ENCODE measurements at places on chromosomes 7 and 10.

GRCh38 chr7:35003679-35004303, 33.5 kb downstream of the DPY19L1 start:
- DNase-seq: no peak

DNA sequence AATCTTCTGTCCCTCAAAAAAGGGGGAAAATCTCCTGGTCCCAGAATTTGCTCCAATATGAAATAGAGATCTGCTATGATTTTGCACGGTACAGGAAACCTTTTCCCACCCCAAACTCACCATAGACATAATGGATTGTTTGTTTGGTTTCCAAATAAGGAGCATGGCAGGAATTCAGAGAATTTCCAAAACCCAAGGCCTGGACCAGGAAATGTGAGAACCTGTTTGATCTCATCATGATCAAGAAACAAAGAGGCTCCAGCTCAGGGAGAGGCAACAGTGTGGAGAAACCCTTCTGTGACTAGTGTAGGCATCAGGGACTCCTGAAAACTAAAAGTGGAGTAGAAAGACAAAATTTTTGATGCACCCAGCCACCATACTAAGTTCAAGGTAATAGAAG, 1548.1 kb upstream of the LRRTM3 start:
- DNase-seq: no peak

- no peak for DNase-seq
Observed at GRCh38 chr7:121017586-121017985, 29.1 kb downstream of the CPED1 start.

DNA sequence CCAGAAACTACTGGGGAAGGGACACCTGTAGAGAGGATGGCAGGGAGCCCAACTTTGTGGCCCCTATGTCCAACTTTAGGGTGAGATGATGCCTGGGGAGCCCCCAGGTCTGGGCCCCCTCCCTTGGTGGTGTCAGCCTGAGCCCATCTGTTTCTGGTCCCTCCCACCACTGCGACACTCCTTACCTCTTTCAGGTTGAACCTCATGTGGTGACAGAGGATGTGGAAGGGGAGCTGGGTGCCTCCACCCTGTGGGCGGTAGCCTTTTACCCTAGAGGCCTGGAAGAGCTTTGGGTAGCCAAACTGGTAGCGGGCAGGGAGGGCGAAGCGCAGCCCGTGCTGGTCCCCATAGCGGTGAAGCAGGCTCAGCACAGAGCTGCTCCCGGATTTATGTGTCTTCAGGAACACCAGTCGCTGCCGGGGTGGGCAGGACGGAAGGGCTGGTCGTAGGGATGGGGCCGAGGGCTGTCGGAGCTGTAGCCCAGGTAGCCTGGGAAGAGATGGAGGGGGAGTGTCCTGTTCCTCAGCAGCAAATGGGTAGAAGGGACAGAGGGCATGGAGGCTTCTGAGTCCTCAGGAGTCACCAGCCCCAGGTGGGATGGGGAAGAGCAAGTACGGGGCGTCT, 2.0 kb downstream of the GAL3ST4 start:
- DNase-seq: peak; percentile 64

DNA sequence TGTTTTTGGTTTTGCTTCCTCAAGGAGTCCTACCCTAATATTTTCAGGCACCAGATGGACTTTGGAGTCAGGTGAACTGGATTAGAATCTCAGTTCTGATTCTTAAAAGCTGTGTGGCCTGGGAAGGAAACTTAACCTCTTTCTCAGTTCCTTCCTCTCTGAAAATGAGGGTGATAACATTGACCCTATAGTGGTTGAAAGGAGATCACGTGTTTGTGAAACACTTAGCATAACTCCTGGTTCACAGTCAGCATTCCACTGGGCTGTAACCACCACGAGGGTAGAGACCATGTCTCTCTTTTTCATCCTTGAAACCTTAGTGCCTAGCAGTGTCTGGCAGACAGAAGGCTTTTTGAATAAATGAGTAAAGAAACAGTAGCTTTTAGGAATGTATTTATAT, 16.7 kb downstream of the LSMEM1 start:
- no peak for DNase-seq

DNA sequence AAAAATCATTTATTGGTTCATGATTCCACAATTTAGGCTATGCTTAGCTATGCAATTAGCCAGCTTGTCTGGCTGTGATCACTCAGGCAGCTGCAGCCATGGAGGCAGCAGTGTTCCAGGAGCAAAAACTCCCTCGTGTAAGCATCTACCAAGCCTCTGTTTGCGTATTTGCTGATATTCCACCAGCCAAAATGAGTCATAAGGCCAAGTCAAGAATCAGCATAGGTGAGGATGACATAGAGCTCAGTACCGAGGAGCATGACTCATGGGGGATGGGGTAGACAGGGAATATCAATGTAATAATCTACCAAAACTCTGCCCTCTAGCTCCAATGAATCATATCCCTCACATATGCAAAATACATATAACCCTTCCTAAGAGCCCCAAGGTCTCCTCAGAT, 63.3 kb downstream of the IMMP2L start:
- no peak for DNase-seq

GRCh38 chr7:103797647-103798307, 191.7 kb downstream of the RELN start:
- no peak for DNase-seq

GRCh38 chr7:145812218-145812617, 304.4 kb upstream of the CNTNAP2 start:
- DNase-seq: no peak

DNA sequence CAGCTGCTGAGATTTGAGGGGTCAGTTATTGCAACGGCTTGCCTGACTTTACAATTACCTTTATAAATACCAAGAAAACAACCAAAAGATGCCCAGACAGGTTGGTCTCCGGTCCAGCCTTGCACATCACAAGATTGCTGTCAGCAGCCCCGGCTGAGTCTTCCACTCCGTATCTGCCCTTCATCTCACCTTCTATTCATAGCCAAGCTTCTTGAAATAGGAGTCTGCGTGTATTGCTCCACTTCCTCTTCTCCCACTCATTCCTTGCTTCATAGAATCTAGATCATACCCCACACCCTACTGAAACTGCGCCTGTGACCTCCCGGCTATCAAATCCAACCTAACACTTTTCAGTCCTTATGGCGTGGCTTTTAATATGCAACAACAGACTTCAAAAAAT, 31.1 kb upstream of the USP6NL start:
- no peak for DNase-seq

GRCh38 chr7:29482056-29482455, 81.6 kb upstream of the PRR15 start:
- no peak for DNase-seq

DNA sequence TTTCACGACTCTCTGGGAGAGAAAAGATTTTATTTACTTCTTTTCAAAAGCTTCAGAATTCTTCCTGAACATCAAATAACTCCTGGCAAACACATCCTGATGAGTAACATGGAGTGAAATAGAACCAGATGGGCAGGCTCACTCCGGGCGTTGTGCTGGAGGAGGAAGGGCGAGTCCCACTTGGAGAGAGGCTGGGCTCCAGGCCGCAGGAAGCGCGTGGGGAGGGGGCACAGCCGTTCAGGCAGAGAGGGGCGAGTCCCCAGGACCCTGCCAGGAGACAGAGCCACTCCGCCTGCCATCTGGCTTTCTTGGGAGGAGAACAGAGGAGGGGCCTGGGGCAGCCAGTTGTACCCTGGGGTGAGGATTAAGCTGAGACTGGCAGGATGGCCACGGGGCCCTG, 265.9 kb upstream of the ZMIZ1 start:
- no peak for DNase-seq

GRCh38 chr10:113627836-113628235, 36.0 kb downstream of the NRAP start:
- DNase-seq: no peak

- no peak for DNase-seq
Observed at GRCh38 chr10:110150981-110151380, 56.4 kb upstream of the MXI1 start.

GRCh38 chr7:98629001-98629431, 11.9 kb downstream of the NPTX2 start:
- no peak for DNase-seq

- no peak for DNase-seq
Observed at GRCh38 chr10:10676972-10677371, 340.7 kb upstream of the CELF2 start.

- no peak for DNase-seq
Observed at GRCh38 chr7:86867163-86867762, 192.2 kb downstream of the ELAPOR2 start.

GRCh38 chr7:48038815-48039506, 3.6 kb downstream of the C7orf57 start:
- DNase-seq: no peak

GRCh38 chr7:116862234-116862950, at the start of gene CAPZA2:
Gene CAPZA2, plus strand, starts transcription at chr7:116862587. Its CDS starts 25 bp downstream, at chr7:116862612.
- DNase-seq: peak; percentile 97

DNA sequence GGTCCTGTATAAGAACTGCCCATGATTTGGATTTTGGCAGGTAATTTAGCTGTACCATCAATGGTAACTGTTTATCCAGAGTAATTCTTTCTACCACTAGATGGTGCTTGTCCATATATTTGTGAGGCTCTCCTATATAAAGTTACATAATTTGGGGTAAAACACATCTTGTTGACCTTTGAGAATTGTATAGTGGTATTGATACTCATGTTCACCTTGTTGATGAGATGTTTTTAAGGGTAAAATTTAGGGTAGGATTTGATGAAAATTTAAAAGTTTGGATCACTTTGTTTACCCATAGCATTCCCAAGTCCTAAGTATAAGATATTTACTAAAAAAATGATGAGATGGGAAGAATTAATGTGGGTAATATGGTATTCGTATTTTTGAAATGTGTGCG, 31.6 kb downstream of the ST7 start:
- no peak for DNase-seq

GRCh38 chr10:3452173-3452626, 279.6 kb upstream of the PITRM1 start:
- no peak for DNase-seq

DNA sequence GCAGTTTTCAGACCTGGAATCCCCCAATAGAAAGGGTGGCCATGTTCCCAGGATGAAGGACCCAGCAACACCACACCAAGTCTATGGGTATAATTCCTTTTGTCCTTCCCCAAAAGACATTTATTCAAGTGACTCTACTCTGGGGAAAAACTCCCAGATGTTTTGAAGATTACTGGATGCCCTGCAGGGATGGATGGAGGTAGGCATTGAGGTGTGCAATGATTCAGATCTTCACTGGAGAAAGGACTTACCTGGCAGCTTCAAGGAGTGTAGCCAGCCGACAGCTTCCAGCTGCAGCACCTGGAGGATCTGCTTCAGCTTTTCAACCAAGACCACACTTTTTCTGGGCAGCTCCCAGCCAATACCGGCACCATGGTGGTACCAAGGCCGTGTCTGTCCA, 172.0 kb downstream of the BAMBI start:
- DNase-seq: no peak

GRCh38 chr10:32061440-32061839, 5.2 kb upstream of the KIF5B start:
- DNase-seq: no peak

DNA sequence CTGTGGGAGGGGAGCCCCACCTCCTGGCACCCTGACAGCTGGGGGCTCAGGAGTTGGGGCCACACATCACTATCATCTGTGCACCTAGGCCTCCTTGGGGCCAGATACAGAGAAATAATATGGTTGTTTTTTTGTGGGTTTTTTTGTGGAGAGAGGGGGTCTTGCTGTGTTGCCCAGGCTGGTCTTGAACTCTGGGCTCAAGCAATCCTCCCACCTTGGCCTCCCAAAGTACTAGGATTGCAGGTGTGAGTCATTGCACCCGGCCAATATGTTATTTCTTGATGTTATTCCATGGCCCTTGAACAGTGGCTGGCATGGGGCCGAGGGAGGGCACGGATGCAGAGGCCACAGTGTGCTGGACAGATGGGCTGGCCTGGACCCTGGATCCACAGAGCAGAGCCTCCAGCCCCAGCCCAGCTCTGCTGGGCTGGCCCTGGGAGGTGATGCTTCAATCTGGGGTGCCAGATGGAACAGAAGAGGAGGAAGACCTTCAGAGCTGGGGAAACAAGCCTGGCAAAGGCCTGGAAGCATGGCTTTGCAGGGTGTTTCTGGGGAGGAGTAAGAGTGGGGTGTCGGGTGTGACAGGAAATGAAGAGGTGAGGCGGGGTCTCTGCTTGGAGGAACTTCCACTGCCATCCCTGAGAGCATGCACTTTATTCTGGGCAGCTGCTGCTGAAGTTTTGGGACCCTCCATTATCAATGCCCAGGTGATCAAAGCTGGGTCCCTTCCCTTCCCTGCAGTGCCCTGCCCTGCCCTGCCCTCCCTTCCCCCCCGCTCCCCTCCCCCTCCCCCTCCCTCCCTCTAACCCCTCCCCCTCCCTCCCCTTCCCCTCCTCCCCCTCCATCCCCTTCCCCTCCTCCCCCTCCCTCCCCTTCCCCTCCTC, 3.7 kb upstream of the FZD9 start:
- no peak for DNase-seq

- no peak for DNase-seq
Observed at GRCh38 chr10:6219494-6219836, 16.7 kb downstream of the PFKFB3 start.

DNA sequence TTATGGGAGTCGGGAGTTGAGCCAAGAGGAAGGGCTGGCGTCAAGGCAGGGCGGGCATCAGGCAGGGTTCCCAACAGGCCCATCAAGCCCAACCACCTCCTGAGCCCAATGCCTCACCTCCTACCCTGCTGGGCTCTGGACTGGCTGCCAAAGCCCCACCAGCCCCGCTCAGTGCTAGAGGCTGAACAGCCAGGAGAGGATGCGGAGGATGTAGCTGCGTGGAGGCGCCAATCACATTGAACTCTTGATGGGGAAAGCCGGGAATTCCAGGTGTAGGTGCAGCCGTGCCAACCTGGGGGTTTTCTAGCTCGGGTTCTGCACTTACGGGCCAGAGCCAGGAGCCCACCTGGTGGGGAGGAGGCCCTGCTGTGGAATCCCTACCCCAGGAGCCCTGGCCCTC, 12.9 kb downstream of the ATP5MF start:
- no peak for DNase-seq

DNA sequence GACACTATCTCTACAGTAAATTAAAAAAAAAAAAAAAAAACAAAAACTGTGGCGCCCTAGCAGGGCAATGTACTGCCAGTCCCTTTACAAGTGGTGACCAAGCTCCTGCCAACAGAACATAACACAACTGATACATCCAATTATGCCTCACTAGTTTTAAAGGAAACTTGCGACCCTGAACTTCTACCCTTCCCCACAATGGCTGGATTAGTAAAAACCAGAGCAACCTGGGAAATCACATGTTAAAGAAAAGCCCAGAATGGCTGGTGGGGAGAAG, 16.5 kb downstream of the ATE1 start:
- DNase-seq: no peak

GRCh38 chr10:117005026-117005526, at the start of gene SHTN1:
Gene SHTN1, minus strand, starts transcription at chr10:117005187. Its CDS starts 108 bp downstream, at chr10:117005079.
- DNase-seq: no peak

GRCh38 chr10:101301111-101301731, 52.7 kb upstream of the BTRC start:
- no peak for DNase-seq

Measured in chondrocyte (in vitro differentiated cells).